Amygdala (tissue), 56 donors: ENCODE measurements at places on chromosomes 1 and 21.

DNA sequence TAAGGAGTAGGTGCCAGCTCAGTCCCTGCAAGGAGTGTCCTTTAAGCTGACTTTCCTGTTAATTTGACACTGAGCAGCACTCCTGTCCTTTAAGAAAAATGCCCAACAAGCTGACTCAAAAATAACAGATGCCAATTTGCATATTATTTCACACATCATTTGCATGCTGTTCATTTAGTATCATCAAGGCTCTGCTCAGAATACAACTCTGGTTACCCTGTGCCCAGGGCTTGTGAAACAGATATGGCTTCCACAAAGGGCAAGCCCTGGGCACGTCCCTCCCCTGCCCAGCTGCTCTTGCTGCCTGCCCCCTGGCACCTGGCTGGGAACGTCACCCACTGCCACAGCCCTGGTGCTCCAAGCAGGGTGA, 10.3 kb downstream of the KCNN3 start:
- no peak for DNase-seq

DNA sequence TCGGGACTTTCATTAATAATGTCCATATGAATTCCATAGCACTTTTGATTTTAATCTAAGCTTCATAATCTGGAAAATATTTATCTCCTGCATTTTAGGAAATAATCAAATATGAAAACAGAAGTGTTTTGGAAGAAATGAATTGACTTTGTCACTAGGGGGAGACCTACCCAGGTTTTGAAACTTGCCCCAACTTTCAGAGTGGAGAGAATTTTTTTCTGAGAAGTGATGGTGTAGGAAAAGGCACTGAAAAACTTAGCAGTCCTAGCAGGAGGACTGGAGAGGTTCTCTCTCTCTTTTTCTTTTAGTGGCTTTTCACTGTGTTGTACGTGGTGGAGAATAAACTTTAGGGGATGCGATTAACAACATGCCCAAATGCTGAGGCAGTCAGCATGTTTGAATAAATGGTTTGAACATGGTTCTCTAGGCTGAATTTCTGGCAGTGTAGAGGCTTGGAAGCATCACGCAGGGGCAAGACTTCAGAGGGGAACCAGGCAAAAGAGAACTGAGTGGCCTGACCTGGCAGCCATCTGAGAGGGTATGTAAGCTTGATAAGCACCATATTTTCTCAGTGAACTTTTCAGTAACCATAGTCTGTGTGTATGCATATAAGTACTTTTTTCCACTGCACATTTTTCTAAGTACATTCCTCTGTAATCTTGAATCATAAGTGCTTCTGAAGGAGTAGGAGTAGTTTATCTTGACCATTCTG, 68.3 kb upstream of the NEK7 start:
- no peak for DNase-seq

GRCh38 chr21:42970946-42971653, 3.3 kb upstream of the PKNOX1 start:
- DNase-seq: no peak

DNA sequence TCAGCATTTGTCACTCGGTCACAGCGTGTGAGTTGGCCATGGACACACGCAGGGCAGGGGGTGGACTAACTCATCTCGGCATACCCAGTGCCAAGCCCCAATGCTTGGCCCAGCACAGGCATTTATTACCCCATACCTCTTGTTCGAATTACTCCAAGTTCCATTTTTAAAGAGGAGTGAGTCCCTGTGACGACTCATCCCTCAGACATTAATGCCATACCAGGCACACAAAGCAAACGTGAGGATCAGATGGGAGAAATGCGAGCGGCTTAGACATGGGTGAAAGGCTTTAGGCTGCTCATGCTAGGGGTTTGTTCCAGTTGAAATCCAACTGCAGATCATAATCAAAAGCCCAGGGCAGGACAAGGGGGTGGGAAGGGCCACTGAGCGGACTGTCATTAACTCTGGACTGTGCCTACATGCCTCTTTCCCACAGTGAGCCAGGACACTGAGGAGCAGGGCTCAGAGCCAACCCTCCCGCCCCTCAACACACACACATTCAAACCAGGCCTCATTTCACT, 118.5 kb upstream of the NGF start:
- DNase-seq: no peak

- no peak for DNase-seq
These were observed 46.7 kb downstream of the WARS2 start for GRCh38 chr1:119093721-119094120.

DNA sequence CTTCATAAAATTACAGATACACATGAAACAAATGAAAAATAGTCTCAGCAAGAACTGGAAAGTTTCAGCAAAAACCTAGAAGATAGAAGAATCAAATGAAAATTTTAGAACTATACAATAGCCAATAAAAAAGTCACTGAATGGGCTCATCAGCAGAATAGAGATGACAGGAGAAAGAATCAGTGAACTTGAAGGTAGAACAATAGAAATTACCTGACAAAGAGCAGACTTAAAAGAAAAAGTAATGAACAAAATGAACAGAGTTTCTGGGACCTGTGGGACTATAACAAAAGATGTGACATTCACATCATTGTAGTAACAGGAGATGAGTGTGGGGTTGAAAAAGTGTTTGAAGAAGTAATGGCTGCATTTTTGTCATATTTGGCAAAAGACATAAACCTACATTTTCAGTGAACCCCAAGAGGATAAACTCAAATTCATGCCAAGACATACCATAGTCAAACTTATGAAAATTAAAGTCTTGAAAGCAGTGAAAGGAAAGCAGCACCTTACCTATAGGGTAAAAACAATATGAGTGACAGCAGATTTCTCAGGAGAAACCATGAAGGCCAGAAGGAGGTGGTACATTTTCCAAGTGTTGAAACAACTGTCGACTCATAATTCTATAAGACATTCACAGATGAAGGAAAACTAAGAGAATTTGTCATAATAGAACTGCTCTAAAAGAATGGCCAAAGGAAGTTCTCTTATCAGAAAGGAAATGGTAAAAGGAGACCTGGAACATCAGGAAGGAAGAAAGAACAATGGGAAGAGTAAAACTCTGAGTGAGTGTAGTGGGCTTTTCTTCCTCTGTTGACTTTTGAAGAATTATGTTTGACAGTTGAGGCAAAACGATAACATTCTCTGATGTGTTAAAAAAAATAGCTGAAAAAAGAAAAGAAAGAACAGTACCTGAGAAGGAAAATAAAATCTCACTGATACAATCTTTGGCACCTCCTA, 23.5 kb downstream of the NTPCR start:
- no peak for DNase-seq

- DNase-seq: no peak
These were observed 3.5 kb downstream of the GPATCH2 start for GRCh38 chr1:217627431-217627830.

GRCh38 chr1:112937495-112937894, 18.5 kb downstream of the SLC16A1 start:
- DNase-seq: no peak

DNA sequence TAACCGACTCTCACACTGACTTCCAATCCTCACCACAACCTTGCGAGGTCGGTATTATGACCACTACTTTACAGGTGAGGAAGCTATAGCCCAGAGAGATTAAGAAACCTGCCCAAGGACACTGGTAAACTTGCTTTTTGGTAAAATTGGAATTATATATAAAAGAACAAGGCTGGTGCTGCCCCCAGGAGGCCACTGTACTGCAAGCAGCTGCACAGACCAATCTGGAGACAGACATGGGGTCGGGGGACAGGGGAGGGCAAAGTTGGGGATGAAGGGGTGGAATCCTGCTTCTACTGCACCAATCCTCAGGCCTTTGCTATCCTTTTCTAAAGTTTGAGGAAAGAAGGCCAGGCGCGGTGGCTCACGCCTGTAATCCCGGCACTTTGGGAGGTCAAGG, 280.8 kb downstream of the SPATA17 start:
- DNase-seq: no peak

GRCh38 chr1:231862611-231863010, 236.0 kb downstream of the DISC1 start:
- DNase-seq: no peak

DNA sequence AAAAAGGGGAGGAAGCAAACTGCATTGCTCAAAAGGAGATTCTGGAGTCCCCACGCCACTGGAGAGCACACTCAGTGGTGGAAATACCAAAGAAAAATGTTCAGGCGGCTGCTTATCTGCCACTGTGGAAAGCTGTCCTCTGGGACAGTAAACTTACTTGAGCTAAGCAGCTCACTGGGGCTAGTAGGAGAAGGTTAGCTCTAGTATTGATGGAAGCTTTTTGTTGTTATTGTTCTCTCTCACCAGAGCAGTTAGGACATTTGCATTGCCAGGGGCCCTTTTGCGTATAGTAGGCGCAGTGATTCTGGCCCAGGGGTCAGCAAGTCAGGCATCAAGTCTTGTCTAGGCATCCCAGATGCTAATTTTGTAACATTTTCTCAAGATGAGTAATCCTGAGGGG, 15.6 kb downstream of the BACE2 start:
- DNase-seq: no peak

DNA sequence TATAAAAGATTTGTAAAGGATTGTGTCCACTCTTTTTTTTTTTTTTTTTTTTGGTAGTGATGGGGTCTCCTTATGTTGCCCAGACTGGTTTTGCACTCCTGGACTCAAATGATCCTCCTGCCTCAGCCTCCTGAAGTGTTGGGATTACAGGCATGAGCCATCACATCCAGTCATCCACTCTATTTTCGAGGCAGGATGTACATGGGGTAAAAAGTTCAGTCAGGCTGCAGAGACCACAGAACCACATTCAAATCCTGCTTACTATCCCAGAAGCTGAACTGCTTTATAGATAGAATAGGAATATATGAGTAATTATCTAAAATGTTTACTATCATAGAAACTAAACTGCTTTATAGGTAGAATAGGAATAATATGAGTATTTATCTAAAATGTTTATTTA, 26.0 kb upstream of the KCNK2 start:
- DNase-seq: no peak

DNA sequence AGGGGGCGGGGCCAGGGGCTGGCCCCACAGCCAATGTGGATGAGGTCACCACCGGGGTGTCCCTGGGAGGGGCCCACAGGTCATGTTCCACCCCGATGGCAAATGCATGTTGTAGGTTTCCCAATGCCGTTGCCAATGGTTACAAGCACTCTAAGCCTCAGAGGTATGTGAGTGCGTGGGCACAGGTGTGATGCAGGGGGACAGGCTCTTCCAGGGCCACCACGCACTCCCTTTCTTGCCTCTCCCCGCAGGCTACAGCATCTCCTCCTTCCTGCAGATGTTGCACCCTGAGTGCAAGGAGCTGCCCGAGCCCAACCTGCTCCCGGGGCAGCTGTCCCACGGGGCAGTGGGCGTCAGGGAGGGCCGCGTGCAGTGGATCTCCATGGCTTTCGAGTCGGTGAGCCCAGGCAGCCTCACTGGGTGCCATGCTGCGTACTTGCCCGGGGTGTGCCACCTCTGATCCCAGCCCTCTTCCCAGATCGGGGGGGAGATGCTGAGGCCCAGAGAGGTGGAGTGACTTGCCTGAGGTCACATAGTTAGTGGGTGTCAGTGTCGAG, 52.4 kb downstream of the DISP3 start:
- no peak for DNase-seq

- no peak for DNase-seq
These were observed 22.8 kb downstream of the PHC2 start for GRCh38 chr1:33408093-33408436.

DNA sequence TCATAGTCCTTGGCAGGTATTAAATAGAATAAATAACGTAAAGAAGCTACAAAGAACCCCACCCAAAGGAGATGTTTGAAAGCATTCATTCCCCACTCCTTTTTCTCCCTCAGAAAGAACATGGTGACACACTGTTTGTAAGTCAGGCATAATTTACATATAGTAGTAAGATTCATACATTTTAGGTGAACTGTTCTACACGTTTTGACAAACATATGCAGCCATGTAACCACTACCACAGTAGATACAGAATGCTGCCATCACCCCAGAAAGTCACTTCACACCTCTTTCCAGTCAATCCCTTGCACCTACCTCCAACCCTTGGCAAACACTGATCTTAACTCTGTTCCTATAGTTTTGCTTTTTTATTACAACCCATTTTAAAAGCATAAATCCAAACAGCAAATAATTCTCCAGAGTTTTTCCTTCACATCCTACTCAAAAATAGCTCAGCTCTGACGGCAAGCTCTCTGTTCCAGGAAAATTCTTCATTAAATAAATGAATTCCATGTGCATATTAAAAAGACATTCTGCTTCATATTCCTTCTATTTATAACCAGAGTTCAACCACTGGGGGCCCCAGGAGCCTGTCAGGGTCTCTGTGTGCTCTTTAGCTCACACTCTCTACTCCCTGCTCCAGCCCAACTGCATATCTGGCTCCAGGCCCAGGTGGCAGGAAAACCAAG, 258.8 kb downstream of the PLPP3 start:
- DNase-seq: no peak

DNA sequence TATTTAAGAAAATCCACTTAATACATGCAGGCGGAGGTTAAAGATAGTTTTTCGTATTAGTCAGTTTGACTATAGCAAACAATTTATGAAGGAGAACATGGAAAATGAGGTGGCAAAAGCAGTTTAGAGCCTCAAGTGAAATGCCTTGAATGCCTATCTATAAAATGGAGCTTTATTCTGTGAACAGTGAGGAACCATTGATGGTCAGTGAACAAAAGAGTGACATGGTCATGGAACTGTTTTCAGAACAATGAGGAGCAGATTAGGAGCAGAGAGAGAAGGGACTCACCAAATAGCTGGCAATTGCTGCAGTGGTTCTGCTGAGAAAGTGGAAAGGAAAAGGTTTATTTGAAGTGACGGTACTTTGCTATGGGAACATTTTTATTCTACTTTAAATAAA, 299.8 kb downstream of the DUSP10 start:
- no peak for DNase-seq

- no peak for DNase-seq
These were observed 640.6 kb downstream of the PTPRU start for GRCh38 chr1:29876902-29877301.

- DNase-seq: no peak
These were observed 5.2 kb upstream of the ZNF678 start for GRCh38 chr1:227557962-227558725.

- DNase-seq: no peak
These were observed 18.6 kb downstream of the RHOU start for GRCh38 chr1:228753786-228754360.

GRCh38 chr1:225428881-225429455, 1.1 kb upstream of the LBR start:
- DNase-seq: no peak

- no peak for DNase-seq
These were observed 262.9 kb upstream of the PROX1 start for GRCh38 chr1:213724640-213725536.

- DNase-seq: no peak
These were observed 160.5 kb downstream of the CASZ1 start for GRCh38 chr1:10635992-10636391.

GRCh38 chr21:31744182-31744800, 12.4 kb upstream of the SCAF4 start:
- DNase-seq: no peak

GRCh38 chr1:35287807-35288640, 19.5 kb downstream of the ZMYM4 start:
- DNase-seq: no peak

DNA sequence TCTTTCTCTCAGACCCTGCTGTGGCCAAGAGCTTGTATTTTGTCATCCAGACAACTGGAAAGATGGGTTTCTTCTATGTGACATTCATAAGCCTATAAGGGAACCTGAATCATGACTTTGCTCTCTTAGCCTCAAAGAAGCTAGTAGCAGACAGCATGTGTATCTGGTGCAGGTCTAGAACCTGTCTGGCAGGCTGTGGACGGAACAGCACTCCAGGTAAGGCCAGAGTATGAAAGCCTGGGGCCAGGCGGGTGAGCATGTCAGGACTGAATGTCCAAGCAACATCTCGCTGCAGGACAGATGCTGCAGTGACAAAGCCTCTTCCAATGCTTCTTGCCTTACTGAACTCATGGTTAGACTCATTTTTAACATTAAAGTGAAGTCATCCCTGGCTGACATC, 32.8 kb downstream of the AKNAD1 start:
- DNase-seq: no peak

- peak; percentile 92 for DNase-seq
These were observed 27.8 kb downstream of the ILDR2 start for GRCh38 chr1:166947398-166948043.
